ENCODE measurements at places on chromosomes 16 and 17.

DNA sequence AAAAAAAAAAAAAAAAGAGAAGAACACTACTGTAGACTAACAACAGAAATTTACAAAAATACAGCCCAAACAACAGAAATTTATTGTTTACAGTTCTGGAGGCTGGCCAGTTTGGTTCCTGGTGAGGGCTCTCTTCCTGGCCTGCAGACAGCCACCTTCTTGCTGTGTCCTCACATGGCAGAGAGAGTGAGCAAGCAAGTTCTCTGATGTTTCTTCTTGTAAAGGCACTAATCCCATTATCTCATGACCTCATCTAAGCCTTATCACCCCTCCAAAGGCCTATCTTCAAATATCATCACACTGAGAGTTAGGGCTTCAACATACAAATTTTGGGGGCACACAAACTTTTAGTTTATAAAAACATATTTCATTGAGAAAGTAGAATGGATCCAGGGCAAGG lies 7.3 kb downstream of the ARSG start:
- DNase-seq = no peak

- DNase-seq = no peak
These were observed 20.9 kb upstream of the CPSF4L start for GRCh38 chr17:73282629-73283028.

DNA sequence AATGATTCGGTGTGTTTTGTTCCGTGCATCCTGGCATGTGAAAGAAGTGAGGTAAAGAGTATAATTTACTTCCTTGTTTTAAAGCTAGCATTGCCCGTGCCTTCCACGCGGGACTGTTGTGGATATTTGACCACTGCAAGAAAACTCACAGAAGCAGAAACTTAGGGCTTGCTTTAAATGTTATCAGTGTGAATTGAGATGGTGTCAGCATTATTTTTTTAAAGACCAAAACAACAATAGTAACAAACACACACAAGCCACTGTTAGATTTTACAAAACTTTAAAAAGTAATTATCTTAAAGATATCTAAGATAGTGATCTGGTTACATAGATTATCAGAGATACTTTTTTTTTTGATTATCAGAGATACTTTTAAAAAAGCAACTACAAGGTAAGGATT lies 47.4 kb downstream of the WWOX start:
- no peak for DNase-seq

GRCh38 chr17:74749279-74750038 lies 1.0 kb downstream of the NHERF1 start:
- DNase-seq = no peak

GRCh38 chr16:68469796-68470460 lies 21.6 kb upstream of the SMPD3 start:
- no peak for DNase-seq

- DNase-seq = no peak
These were observed 2.0 kb upstream of the UNKL start for GRCh38 chr16:1416521-1416941.

- DNase-seq = no peak
These were observed 27.4 kb downstream of the TNFRSF13B start for GRCh38 chr17:16944334-16945135.

DNA sequence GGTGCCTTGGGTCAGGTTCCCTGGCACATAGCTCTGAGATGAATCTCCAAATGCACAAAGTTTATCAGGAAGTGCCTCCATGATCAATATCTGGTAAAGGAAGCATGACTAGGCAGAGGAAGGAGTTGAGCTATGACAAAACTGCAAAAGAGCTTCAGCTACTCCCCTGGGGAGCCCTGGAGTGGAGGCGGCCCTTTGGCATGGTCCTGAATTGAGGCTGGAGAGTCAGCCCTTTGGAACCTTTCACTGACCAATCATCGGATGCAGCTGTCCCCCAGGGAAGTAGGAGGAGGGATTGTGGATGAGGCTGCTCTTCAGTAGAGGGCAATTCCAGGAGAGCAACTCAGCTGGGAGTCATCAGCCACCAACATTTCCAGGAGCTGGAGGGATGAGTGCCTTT lies 46.1 kb upstream of the NLRP1 start:
- DNase-seq = peak; percentile 43

DNA sequence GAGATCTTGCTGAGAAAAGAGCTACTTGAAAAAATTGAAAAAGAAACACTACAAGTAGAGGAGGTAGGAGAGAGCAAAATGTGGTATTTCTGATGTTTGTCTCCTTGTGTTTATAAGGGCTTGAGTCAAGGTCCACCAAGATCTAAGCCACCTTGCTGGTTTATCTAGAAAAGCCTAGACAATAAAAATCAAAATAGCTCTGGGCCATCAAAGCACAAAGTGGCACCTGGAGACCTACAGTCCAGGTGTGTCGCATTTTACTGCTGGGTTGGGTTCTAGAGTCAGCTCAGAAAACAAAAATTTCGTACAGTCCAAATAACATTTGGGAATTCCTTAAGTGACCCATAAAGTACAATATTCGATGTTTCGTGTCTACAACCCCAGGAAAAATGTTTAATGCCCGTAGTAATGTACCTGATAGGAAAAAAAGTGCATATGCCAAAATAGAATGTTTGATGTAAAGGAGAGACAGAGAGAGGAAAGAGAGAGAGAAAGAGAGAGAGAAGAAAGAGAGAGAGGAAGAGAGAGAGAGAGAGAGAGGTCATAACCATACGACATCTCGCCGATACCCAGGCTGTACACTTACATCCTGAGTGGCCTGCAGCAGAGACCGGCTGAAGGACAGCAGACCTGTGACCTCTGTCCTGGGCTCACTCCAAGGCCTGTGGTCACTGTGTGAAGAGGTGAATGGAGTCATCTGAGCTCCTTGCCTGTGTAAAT lies 27.1 kb downstream of the PRSS54 start:
- DNase-seq = no peak

DNA sequence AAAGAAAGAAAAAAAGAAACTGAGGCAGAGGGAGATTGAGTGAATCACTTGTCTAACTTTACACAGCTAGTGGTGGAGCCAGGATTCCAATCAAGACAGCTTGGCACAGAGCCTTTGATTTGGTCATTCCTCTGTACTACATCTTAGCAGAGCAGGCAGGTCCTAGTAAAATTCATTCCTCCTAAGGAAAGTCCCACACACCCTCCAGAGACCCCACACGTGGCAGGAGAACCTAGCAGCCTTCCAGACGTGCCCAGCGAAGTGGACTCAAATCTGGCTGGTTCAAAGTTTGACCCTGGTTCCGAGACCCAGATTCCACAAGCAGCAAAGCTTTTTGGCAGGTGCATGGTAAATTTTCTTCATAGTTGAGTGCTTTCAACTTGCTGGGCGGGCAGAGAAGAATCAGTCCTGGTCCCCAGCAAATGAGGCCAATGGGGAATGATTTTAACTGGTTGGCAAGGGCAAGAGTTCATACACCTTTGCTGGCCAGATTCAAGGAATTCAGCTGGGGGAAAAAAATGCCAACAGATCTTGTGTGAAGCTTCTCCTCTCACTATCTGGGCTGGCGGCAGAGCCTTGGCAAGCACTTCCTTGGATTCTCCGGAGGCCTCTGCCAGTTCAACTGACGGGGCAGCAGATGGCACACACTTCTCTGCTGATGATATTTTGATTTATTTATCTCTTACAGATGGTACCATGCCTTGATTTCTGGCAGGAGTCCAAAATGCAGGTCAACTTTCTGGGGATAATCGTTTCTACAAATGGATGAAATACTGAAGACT lies 82.4 kb downstream of the GSG1L start:
- DNase-seq = no peak

DNA sequence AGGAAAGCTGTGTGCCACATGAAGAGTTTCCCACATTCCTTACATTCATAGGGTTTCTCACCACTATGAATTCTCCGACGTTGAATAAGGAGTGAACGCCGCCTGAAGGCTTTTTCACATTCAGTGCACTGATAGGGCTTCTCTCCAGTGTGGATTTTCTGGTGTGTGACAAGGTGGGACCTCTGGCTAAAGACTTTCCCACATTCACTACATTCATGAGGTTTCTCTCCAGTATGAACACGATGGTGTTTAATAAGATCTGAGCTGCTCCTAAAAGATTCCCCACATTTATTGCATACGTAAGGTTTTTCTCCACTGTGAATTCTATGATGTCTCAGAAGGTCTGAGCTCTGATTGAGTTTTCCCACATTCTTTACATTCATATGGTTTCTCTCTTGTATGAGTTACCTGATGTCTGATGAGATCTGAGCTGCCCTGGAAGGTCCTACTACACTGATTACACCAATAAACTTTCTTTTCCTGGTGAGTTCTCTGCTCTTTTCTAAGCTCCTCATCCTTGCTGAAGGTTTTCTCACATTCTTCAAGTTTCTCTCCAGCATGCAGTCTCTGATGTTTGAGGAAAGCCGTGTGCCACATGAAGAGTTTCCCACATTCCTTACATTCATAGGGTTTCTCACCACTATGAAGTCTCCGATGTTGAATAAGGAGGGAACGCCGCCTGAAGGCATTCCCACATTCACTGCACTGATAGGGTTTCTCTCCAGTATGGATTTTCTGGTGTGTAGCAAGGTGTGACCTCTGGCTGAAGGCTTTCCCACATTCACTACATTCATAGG lies 10.0 kb downstream of the ZNF594 start:
- no peak for DNase-seq

- DNase-seq = no peak
These were observed 15.4 kb downstream of the UBN1 start for GRCh38 chr16:4862639-4863038.

- no peak for DNase-seq
These were observed 46.5 kb downstream of the PPM1E start for GRCh38 chr17:58802188-58802587.

GRCh38 chr16:70737377-70738082 lies 51.7 kb upstream of the MTSS2 start:
- DNase-seq = peak; percentile 93

DNA sequence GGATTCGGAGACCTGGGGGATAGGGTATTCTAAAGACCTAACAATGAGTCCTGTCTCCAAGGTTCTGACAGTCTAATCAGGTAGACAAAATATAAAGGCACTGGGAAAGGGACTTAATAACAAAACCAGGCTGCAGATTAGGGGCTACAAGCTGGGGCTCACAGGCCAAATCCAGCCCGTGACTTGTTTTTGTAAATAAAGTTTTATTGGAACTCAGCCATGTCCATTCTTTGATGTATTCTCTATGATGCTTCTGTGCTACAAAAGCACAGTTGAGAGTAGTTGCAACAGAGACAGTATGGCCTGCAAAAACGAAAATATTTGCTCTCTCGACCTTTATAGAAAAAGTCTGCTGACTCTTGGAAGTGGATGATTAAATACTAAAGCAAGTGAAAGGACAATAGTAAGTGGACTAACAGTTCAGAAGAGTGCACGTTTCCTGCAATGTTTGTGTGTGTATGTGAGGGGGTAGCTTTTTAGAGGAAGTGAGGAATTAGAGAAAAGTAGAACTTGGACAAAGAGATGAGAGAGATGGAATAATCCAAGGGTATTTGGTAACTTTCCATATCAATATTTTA lies 115.4 kb upstream of the ZFHX3 start:
- no peak for DNase-seq

GRCh38 chr17:68054296-68054900 lies 18.9 kb downstream of the KPNA2 start:
- DNase-seq = peak; percentile 85

- no peak for DNase-seq
These were observed 281.5 kb downstream of the SEC14L1 start for GRCh38 chr17:77422104-77422747.

DNA sequence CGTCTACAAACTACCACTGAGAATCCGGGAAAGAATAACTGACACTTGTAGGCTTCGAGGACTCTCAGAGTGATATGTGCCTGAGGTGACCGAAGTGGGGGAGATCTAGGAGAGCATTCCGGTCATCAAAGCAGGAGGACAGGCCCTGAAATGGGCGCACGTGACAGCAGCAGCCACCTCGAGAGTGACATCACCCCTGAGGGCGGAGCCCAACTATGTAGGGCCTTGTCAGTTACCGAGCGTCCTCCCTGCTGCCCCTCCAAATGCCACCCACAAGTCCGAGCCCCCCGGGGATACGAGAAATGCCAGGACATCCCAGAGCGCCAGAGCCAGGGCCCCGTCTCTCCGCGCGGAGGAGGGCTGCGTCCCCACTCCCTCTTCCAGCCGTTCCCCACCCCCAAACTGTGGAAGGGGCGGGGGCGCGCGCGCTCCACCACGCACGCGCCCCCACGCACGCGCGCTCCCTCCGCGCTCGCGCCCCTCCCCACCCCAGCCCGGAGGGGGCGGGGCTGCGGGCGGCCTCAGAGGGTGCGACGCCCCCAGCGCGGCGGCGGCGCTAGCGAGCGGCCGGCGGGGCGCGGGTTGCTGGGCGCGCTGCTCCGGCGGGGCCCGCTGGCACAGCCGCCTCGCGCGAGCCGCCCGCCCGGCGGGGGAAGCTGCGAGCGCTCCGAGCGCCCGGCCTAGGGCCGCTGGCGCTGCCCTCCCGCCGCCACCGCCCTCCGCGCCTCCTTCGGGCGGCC lies at the start of gene TANC2:
Gene TANC2, plus strand, starts transcription at position 550 of the 740 bp plus-strand sequence. CDS start 43,325 bp downstream, outside the sequence.
- peak; percentile 82 for DNase-seq

Data from fibroblast of skin of abdomen (primary cell).